ENCODE measurements at places on chromosomes 1 and 21.

DNA sequence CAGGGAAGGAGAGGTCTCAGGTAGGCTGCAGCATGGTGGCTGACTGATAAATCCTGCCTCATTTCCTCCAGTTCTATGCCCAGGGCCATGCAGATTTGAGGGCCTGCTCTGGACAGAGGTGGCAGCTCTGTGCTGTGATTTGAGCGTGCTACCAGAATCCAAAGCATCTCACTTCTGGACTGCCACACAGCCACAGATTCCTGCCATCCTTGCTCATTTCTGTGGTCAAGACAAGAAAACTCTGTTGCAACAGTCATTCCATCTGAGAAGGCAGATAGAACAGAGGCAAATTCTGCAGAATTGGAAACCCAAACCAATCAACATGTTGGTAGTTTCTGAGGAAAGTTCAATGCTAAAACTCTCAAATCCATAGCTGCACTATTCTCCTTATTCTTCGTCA, 102.8 kb upstream of the GALNT2 start:
- no peak for DNase-seq

DNA sequence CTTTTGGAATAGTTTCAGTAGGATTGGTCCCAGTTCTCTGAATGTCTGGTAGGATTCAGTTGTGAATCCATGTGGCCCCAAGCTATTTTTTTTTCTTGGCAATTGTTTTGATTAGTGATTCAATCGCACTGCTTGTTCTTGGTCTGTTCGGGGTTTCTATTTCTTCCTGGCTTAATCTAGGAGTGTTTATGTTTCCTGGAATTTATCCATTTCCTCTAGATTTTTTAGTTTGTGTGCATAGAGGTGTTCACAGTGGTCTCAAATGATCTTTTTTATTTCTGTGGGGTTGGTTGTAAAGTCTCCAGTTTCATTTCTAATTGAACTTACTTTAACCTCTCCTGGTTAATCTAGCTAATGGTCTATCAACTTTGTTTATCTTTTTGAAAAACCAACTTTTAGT, 117.6 kb downstream of the NME7 start:
- no peak for DNase-seq

DNA sequence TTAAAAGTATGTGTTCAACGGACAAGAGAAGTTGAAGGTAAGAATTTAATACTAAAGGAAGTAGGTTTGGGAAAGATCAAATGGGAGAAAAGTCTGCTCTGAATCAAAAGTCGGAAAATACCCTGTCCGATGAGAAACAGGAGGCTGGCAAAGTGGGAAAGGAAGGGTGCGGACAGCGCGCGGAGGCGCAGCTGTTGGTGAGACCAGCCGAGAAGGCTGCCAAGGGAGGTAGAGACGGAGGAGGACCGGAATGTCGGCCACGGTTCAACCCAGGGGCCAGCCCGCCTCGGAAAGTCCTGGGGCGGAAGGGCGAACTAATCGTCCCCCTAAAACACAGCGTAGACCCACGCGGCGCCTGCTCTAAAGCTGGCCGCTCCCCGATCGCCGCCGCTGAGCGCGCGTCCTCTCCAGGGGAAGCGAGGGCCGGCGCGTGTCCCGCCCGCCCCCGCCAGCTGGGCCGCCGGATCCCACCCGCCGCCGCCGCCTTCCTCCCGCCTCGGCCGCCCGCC, 639 bp upstream of the SPATA1 start:
- peak; percentile 40 for DNase-seq

DNA sequence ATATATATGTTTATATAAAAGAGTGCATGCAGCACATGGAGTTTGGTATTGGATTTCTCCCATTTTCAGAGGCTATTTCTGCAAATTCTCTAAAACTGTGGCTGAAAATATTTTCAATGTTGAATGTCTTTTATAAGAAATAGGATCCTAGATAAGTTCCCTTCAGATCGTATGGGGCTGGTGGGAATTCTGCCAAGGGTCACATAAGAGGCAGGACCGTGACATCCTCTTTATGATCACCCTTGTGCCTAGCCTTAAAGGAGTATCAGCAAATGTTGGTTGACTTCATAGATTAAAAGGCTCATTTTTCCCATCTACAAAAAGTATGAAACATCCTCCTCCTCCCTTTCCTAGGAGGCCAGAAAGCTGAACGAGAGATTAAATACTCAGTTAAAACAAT, 1.3 kb upstream of the IFNAR2 start:
- DNase-seq: no peak

- no peak for DNase-seq
Measured at GRCh38 chr1:161954050-161954449, 69.6 kb downstream of the OLFML2B start.

- DNase-seq: no peak
Measured at GRCh38 chr1:38208716-38209632, 162.4 kb upstream of the POU3F1 start.

DNA sequence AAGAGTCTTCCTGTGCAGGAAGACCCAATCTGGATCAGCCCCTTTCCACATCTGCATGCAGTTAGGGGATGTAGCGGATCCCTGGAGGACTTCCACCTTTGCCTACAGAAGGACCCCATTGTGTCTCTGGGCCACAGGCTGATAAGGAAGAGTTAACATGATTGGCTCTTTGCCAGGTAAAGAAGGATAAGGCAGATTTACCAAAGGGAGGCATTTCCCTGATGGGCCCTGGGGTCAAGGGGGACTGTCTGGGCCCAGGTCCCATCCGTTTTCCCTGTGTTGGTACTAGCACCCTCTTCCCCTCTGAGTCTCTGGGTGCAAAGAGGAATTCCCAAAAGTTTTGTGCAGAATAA, 29.1 kb downstream of the SLC26A9 start:
- no peak for DNase-seq

- DNase-seq: no peak
Measured at GRCh38 chr1:18475234-18475905, 5.4 kb upstream of the KLHDC7A start.

DNA sequence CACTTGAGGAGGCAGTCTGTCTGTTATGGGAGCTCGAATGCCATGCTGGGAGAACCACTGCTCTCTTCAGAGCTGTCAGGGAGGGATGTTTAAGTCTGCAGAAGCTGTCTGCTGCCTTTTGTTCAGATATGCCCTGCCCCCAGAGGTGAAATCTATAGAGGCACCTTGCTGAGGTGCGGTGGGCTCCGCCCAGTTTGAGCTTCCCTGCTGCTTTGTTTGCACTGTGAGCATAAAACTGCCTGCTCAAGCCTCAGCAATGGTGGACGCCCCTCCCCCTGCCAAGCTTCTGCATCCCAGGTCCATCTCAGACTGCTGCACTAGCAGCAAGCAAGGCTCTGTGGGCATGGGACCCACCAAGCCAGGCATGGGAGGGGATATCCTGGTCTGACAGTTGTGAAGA, 247.5 kb downstream of the LMX1A start:
- no peak for DNase-seq

GRCh38 chr1:172499636-172500141, 33.3 kb upstream of the SUCO start:
- DNase-seq: no peak

DNA sequence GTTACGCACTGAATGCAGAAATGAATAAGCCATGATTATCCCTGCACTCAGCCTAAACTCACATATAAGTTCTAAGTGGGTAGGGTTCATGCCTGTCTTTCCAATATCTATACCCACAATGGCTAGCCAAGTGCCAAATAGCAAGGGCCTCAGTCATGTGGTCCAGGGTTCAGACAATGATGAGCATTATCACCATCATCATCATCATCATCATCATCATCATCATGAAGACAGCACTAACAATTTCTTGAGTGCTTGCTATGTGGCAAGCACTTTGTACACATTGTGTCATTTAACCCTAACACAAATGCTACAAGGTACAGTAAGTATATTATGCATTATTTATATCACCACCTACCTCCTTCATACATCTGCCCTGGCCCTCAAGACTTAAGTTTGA, 500.0 kb downstream of the AGBL4 start:
- DNase-seq: no peak

DNA sequence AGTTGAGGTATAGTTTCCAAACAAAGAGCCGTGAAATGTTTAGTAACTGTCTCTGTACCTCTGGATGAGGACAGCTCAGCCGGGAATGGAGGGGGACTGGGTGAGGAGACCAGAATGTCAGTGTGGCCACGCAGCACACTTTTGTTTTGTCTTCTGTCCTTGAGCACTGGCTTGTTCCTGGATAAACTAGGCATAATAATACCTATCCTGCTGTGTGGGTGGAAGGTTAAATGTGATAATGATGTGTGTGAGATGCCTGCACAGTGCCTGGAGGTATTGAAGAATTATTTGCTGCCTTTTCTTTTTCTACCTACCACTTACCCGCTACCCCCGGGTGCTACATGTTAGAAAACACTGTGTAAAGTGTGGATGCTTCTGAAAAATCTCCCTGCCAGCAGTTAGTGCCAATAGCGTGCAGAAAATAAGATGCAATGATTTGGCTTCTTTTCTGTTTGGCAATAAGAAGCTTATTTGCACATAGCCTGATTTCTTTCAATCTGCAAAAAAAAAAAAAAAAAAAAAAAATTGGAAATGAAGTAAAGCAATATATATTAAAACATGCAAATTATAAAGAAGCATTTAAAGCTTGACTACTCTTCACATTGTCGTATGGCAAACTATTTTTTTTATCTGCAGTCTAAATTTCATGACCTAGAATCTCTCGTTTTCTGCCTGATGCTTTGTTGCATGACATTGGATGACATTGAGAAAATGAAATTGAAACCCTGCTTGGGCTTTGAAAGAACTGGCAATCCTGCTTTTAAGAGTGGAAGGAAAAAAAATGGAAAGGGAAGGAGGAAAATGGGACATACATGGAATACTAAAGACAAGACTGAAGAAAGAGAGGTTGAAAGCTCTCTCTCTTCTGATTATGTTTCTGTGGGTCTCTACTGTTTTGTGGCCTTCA, 89.5 kb downstream of the DISC1 start:
- no peak for DNase-seq

GRCh38 chr1:245580651-245581050, 425.9 kb downstream of the KIF26B start:
- no peak for DNase-seq

- no peak for DNase-seq
Measured at GRCh38 chr21:19921211-19921610, 1077.0 kb upstream of the NCAM2 start.

- no peak for DNase-seq
Measured at GRCh38 chr1:26119892-26120608, 8.4 kb downstream of the PDIK1L start.

DNA sequence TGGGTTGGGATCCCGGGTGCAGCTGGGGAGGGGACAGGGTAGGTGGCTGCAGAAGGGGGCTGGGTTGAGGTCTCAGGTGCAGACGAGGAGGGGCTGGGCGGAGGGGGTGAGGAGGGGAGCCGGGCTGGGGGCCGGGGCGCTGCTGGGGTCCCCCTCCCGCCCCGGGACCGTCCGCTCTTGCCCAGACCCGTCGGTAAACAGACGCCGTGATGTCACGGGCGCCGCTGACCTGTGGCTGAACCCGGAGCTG, 22.3 kb downstream of the DHRS3 start:
- no peak for DNase-seq

GRCh38 chr21:41715649-41716281, 51.1 kb downstream of the RIPK4 start:
- no peak for DNase-seq

GRCh38 chr1:183583466-183583865, 6.8 kb downstream of the NCF2 start:
- no peak for DNase-seq

- peak; percentile 34 for DNase-seq
Measured at GRCh38 chr21:46022551-46023525, 41.3 kb downstream of the COL6A1 start.

DNA sequence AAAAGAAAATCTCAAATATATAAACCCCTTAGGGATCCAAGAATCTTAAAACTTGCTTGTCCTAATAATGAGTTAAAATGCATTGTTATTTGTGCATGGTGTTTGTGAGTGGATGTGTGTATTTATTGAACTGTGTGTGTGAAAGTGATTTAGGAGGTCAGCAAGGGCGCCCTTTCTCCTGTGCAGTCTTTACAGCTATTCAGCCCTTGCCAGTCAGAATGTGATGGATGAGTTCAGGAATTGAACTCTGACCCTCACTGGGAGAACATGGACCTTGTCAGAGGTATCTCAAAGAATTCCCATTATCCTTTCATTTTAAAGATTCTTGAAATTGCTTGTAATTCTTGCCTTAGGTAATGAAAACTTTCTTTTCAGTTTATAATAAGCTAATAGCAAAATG, 493.0 kb upstream of the ADGRL4 start:
- DNase-seq: no peak

GRCh38 chr1:28067523-28068090, 20.8 kb downstream of the EYA3 start:
- no peak for DNase-seq

GRCh38 chr1:238647877-238648276, 738.5 kb upstream of the CHRM3 start:
- no peak for DNase-seq

DNA sequence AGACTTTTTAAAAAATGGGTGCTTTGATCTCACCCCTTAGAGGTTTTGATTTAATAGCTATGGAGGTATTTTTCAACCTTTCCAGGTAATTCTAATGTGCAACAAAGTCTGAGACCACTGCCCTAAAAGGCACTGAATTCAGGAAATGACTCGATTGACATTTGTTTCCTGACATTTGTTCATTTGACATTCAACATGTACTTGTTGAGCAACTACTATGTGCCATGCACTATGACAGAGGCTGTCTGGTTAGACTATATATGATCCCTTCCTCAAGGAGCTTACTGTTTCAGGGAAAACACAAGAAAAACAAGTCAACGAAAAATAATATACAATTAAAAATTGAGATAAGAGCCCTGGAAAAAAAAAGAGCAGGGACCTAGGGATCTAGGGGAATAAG, 25.6 kb upstream of the AVPR1B start:
- no peak for DNase-seq

GRCh38 chr1:162922201-162922600, 61.2 kb upstream of the CCDC190 start:
- no peak for DNase-seq

DNA sequence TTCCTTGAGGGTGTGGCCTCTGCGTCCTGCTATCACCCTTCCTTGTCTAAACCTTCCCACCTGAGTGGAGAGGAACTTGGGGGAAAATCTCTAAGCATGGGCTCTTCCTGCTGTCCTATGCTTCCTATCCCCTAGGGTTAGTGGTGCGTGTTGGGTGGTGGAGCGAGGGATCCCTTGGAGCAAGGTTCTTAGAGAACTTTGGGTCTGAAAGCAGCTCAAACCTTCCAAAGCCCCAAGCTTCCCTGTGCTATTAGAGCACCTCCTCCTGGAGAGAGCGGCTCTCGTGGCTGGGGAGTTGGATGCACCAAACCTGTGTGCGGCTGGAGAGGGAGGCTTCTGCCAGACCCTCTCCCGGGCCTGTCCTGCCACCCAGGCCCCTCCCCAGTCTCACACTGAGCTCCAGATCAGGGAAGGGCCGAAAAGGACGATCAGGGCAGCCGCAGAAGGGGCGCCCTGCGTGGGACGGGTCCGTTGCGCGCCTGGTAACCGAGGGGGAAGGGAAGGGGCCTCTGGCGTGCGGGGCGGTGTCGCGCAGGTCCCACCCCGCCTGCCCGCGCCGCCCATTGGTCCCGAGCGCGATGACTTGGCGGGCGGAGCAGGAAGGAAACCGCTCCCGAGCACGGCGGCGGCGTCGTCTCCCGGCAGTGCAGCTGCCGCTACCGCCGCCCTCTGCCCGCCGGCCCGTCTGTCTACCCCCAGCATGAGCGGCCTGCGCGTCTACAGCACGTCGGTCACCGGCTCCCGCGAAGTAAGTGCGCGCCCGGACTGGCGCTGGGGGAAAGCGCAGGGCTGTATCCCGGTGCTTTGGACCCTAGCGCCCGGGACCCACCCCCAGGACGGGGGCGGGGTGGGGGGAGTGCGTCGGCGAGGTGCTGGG, at the start of gene SH3BGRL3:
TSS of gene SH3BGRL3 (plus strand) at position 631 of the 877 bp plus-strand sequence. CDS start at position 701, 70 bp downstream.
- DNase-seq: peak; percentile 74

GRCh38 chr1:207752456-207752998, 673 bp downstream of the CD46 start:
- peak; percentile 29 for DNase-seq

- DNase-seq: peak; percentile 29
Measured at GRCh38 chr21:23534850-23535249, 2072.4 kb downstream of the MRPL39 start.
